Glutamatergic neuron (in vitro differentiated cells): ENCODE measurements at places on chromosomes 5 and 9. TPM values are rescaled to one million over a fixed set of nuclear protein-coding genes. Genes with fewer than 3 reads are reported as not detected.

Gene SMIM15
- 39.7 TPM for total RNA-seq

Gene RGS7BP
- total RNA-seq, result 0.27 TPM

Gene KIF4B
- not detected for total RNA-seq

Gene ACTBL2
- total RNA-seq, result not detected

Gene JAKMIP2
- 88.2 TPM for total RNA-seq

Gene SPINK13
- not detected for total RNA-seq

Gene VCAN
- 152 TPM for total RNA-seq

Gene HSPB3
- not detected for total RNA-seq

Gene CAMK4
- 33.7 TPM for total RNA-seq

Gene FRMPD1
- 38.1 TPM for total RNA-seq

Gene KCNIP1
- total RNA-seq, result 0.47 TPM

Gene TMEFF1
- total RNA-seq, result 171 TPM

Gene PCDHB10
- 17.7 TPM for total RNA-seq

Gene TNC
- total RNA-seq, result 34.5 TPM

Gene CCNO
- total RNA-seq, result not detected

Gene RMRP
- 35,708 TPM for total RNA-seq

Gene LCN9
- not detected for total RNA-seq

Gene TMEM267
- total RNA-seq, result 6.8 TPM

Gene ADAMTS6
- total RNA-seq, result 2.1 TPM

Gene SCGB3A2
- total RNA-seq, result 1.2 TPM

Gene KCNN2
- total RNA-seq, result 2.3 TPM

Gene CDC20B
- 0.34 TPM for total RNA-seq

Gene LAMC3
- total RNA-seq, result 0.17 TPM
